ENCODE measurements at places on chromosomes 1 and 21.

DNA sequence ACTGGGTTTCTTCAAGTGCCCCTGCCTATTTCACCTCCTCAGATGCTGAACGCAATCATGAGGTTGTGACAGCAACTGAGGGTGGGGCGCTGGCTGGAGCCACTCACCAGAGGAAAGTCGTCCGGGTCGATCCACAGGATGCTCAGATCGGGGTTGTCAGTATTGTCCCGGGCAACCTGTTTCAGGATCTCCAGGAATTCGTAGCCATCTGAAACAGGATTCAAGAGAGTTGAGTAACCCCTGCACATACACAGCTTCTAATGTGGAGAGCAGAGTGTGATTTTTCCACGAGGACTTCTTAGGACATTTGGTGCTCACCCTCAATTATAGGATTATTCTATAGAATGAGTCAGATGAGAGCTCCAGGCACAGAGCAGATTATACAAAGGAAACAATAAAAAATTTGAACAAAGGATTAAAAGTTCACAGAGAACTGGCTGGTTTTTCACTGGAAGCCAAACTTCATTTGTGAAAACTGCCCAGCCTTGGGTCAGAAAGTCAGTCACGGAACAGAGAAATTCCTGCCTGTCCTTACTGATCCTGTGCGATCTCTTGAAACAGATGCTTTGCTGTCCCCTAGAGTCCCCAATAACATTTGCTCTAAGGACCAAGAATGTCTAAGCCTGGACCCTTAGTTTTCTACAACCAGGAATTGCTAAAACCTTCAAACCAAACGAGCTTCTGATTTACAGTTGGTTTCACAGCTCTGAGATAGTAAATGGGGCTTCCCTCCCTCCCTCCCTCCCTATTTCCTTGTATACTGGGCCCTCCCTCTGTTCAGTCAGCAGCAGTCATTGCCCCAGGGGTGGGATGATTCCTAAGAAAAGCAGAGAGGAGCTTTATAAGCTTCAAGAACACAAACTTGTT lies 63.2 kb downstream of the CASQ2 start:
- no peak for DNase-seq

- no peak for DNase-seq
These were observed 150.0 kb upstream of the ADGRL2 start for GRCh38 chr1:81650776-81651175.

- DNase-seq = no peak
These were observed 30.5 kb downstream of the ZNF496 start for GRCh38 chr1:247301176-247301540.

GRCh38 chr1:72837781-72838180 lies 555.4 kb upstream of the NEGR1 start:
- DNase-seq = no peak

DNA sequence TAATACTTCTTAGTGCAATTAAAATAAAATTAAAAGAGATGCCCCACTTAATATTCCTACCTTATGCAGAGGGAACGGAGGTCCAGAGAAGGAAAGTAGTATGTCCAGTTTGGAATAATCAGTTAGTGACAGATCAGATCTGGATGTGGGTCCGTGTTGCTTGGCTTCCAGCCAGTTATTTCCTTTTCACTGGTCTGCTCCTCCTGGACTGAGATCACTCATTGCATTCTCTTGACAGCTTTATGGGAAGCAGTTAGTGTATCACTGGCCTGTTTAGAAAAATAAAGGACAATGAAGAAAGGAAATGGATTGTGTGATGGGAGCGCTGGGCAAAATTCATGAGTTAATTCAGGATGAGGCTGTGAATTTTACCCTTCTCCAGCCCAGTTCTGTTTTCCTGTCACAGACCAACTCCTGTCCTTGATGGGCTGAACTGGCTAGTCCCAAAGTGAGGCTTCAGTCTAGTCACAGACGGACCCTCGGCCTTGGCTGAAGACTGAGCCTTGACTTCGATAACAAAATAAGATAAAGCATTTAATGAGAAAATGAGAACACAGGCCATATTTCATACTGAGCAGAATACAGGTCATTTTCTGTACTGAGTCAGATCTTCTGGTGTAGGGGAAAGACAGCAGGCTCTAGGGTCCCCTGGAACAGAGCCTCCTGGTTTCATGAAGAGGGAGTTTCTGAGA lies 85.2 kb upstream of the TRABD2B start:
- no peak for DNase-seq

Measured in stimulated activated CD8-positive, alpha-beta memory T cell treated with anti-CD3 and anti-CD28 coated beads, Interleukin-7, amount 100 ng/mL, for 1 hour (primary cell).